ENCODE measurements at places on chromosomes 5 and 9. TPM values are rescaled to one million over a fixed set of nuclear protein-coding genes. Genes with fewer than 3 reads are reported as not detected.

DNA sequence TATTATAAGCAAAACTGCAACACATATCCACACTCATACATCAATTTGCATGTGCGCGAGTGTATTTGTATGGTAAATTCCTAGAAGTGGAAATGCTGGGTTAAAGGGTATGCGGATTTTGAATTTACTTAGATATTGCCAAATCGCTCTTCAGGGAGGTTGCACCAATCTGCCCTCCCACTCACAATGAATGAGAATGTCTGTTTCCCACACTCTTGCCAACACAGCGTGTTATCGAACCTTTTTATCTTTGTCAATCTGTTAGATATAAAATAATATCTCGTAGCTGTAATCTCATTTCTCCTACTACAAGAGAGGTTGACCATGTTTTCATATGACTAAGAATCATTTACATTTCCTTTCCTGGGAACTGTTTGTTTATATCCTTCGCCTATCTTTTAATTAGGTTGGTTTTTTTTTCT, 35.7 kb downstream of the LHX2 start:
- ATAC-seq = no peak

DNA sequence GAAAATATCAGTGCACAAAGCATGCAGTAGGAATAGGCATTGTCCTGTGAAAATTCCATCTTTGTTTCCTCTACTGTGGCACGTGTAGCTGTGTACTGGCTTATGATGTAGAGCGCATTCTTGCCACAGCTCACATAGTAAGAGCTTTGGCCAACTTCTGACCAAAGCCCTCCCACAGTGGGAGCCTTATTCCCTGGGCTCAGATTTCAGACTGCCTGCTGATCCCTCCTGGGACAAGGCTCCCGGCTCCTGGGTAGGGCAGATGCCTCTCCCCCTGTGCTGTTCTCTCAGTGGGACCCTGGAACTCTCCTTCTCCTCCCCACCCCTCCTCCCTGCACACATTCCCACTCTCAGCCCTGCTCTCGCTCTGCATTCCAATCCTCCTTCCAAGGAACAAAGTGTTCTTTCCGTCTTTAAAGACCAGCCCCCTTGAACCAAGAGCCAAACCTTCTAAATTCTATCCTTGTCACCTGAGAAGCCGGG, 17.5 kb downstream of the LCP2 start:
- no peak for ATAC-seq

DNA sequence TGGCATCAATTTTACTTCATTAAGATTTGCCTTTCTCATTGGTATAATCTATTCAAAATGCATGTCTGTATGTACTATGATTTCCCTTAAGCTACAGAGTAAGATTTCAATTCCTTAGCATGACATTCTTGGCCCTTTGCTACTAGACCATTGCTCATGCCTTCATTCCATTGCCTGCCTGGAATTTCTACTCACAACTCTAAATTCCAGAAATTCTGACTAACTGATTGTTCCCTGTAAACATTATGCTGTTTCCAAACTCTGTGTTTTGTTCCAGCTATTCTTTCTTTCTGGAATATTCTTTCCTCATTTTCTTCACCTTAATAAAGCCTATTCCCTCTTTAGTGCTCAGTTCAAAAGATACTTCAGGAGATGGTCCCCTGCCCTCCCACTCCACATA, 568.8 kb upstream of the SEMA6A start:
- ATAC-seq = no peak

DNA sequence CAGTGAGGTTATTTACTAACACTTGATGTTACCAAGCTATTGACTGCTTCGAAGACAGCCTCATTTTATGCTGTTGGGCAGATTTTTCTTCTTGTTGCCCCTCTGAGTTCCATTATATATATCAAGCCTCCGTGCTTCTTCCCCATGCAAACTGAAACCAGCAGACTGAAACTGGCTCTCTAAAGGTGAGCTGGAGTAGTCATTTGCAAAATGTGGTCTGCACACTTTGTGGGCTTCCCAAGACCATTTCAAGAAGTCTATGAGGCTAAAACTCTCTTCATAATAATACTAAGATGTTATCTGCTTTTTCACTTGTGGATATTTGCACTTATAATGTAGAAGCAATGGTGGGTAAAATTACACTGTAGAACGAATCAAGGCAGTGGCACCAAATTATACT, 13.9 kb downstream of the SLC36A1 start:
- ATAC-seq = no peak

DNA sequence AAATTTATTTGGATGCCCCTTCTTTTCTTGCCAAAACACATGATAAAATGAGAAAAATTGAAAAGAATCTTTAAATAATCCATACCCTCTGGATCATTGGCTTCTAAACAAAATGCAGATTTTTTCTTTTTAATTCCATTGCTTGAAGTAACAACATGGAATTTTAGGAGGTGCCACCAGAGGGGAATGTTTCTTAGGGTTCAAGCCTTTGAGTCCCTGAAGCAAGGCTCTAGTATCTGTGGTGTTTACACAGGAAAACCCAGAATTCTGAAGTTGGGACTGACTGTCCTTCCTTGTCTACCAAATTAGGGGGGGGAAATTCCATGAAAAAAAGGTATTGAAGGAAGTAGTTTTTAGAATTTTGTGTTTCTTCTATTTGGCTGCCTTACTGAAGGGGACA, 69.4 kb downstream of the LMNB1 start:
- no peak for ATAC-seq

DNA sequence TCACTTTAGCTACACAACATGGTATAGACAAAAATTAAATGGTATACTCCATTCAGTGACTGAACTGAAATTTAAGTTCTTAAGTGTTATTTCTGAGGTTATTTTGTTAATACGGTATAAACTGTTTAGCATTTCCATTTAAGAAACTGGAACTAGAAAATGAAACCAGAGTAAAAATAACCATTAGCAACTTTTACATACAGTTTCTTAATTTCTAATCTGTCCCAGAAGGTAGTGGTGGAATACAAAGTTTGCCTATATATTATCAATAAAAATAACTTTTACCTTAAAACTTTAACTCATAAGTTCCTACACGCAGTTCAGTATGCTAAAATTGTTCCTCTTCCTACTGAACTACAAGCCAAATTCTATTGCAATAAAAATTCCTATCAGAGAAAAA, 10.3 kb downstream of the GOLPH3 start:
- no peak for ATAC-seq

GRCh38 chr5:176152930-176153311, 85.3 kb upstream of the SIMC1 start:
- no peak for ATAC-seq

GRCh38 chr5:177355868-177356168, 1.9 kb upstream of the RGS14 start:
- no peak for ATAC-seq

DNA sequence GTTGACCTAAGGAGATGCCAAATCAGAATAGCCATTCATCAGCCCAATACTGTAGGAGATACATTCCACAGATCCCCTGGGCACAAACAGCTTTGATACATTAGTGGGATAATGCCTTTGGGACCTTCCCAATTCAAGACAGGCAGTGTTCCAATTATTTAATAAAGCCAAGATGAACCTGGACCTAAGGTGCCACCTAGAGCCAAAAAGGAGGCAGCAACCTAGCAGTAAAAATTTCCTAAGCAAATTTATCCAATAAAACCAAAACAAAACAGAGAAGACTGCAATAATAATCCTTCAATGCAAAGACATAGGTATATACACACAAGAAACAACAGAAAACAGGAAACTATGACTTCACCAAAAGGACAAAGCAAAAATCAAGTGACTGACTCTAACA, 253.0 kb downstream of the HINT1 start:
- no peak for ATAC-seq

GRCh38 chr5:152527358-152528052, 122.4 kb upstream of the NMUR2 start:
- no peak for ATAC-seq

- ATAC-seq = no peak
Measured at GRCh38 chr9:97514531-97514930, 13.1 kb downstream of the TMOD1 start.

DNA sequence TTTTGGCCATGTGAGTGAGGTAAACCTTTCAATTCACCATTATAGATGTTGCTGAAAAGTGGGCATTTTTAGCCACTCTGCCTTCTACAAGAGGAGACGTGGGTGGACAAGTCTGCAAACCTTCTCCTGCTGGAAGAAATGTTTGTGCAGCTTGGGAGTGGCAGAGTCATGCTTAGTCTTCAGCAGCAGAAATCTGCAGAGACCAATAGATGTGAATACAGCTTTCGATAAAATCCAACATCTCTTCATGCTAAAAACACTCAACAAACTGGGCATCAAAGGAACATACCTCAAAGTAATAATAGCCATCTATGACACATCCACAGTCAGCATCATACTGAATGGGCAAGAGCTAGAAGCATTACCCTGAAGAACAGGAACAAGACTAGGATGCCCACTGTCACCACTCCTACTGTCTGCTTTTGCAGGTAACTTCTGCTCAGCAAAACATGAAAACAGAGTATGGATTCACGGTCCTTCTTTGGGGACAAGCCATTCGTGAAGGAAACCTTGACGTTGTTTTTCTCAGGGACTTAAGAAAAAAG, 91.3 kb downstream of the RALGPS1 start:
- ATAC-seq = peak; percentile 33

DNA sequence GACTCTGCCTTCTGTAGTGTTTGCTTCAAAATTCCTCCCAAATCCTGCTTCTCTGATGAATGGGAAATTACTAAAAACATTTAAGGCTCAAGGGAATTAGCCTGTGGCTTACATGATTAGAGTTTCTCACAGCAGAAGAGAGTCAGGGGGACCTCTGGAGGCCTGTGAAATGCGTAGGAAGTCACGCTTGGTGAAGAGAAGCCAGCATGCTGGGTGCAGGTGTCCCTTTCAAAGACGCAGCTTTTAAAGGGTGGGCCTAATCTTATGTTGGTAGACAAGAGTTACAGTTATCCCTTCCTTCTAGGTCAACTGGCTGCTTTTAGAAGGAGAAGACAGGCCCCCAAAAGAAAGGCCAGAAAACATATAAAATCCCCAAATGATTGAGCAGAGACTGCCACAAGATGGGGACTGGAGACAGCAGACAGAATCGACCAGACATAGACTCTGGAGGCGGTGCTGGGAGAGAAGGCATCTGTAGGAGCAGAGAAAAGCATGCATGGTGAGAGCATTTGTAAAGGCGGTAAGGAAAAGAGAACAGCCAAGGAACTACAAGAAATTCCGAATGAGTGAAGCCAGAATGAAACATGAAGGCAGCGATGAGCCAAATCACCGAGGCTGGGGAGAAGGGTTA, 42.3 kb downstream of the B4GALT1 start:
- ATAC-seq = no peak

GRCh38 chr5:159527546-159528254, 197.4 kb upstream of the IL12B start:
- ATAC-seq = no peak

Gene TRPM3
- not detected for total RNA-seq

Gene IL4
- not detected for total RNA-seq

Gene OTP
- total RNA-seq = not detected

Gene HNRNPA0
- total RNA-seq = 17.9 TPM

Gene CRHBP
- total RNA-seq = 0.36 TPM
